ENCODE measurements at places on chromosomes 5 and 9.

DNA sequence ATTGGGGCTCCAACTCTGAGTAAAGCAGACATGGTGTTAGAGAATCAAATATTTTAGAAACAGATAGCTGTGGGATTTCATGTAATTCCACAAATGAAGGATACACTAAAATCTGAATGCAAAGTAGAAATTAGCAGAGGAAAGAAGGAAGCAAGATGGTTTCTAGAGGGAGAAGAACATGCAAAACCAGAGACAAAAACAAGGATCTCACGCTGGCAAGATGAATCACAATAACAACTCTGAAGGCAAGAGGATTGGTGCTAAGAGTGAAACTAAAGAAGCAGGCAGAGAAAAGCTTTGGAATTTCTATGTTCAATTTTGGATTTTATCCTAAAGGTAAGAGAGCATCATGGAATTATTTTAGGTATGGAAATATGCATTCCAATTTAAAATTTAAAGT, 857.2 kb upstream of the COX7C start:
- DNase-seq, result no peak

DNA sequence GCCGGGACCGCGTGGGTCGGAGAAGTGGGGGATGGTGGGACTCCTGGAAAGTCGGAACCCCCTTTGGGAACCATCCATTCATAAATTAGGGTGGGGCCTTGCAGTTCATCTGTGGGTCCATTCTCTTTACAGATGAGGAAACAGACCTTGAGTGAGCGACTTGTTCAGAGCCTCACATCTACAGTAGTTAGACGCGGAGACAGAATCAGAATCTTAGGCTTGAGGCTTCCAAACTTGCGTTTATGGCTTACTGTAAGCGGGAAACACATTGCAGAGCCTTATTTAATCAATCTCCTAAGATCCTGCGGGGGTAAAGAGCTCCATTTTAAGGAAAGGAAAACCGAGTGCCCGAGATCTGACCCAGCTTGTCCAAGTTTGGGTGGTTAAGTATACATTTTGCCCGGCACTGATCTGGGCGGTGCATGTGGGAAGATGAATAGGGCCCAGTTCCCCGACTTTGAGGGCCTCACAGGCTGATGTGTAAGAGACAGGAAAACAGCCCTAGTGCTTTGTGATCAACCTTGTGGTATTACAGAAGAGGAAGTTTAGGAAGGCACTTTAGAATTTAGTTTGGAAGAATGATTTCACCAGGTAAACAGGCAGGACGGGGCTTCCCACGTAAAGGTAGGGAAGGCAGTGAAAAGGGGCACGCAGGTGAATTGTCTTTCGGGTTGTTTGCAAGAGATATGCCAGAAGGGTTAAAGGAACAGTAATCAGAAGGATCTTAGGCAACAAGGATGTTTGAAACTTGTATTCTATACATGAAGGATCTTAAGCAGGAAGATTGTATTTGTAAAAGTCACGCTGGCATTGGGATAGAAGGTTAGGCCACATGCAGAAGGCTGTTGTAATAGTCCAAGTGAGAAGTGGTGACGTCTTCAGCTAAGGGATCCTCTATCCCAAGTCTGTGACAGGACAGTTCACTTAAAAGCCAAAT, 744 bp downstream of the TARS1 start:
- DNase-seq, result peak; percentile 70

DNA sequence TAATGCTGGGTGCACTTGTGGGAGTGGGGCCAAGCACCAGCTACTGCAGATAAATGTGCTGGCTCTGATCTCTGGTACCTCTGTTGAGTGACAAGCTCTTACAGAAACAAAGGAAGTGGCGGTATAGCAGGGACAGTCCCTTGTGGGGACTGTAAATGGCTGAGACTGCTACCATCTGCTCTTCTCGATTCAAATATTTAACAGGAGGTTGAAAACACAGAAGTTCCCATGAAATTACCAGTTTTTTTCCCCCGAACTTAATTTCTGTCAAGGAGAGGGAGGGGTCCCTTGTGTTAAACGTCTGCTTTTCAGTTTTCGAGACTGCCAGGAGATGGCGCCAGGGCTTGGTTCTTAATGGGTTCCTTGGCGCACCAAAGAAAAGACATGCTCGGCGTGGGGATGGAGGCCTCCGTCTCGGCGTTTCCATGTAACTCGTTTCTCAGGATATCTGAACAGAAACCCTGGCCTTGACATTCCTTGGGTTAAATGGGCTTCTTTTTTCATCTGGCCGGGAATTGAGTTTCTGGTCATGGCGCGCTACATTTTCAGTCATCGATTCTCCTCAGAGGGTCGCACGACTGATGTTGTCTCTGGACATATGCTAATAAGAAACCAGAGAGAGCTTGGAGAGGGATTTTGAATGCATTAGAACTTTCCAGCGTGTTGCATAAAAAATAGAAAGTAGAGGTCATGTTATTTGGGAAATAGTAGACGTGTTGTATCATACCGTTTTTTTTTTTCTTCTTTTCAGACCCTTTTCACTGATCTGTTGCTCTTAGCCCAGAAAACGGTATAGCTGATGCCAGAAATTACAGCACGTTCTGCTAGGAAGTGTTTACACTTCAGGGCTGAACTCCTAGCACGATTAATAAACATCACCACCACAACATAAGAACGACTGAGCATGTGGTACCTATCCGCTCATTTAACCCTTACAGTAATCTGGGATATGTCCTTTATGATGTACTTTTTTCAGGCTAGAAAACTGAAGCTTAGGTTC, 64.0 kb downstream of the CARTPT start:
- DNase-seq, result peak; percentile 63

DNA sequence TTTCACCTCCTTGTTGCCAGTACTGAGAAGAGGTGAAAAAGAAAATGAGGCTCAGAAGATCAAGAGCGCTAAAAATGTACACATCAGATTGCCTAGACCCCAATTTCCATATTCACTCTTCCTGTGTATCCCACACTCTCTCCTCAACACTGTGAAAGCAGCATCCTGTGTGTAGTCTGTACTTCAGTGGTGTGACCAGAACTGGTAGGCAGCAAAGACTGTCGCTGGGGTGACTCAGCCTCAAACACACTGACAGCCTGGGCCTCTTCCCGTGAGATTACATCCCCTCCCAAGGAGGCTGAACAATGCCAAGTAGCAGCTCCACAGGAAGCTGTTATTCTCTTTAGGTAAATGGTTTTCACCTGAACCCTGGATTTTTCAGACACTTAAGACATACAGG, 135.5 kb downstream of the CCDC192 start:
- DNase-seq, result no peak

- no peak for DNase-seq
Observed at GRCh38 chr9:88990729-88991065, 571 bp upstream of the S1PR3 start.

GRCh38 chr9:79562749-79563386, 8.9 kb upstream of the TLE4 start:
- DNase-seq, result no peak

GRCh38 chr9:136109351-136110081, 9.2 kb downstream of the TMEM250 start:
- peak; percentile 93 for DNase-seq

GRCh38 chr5:178419196-178419595, 171.0 kb downstream of the COL23A1 start:
- DNase-seq, result no peak

DNA sequence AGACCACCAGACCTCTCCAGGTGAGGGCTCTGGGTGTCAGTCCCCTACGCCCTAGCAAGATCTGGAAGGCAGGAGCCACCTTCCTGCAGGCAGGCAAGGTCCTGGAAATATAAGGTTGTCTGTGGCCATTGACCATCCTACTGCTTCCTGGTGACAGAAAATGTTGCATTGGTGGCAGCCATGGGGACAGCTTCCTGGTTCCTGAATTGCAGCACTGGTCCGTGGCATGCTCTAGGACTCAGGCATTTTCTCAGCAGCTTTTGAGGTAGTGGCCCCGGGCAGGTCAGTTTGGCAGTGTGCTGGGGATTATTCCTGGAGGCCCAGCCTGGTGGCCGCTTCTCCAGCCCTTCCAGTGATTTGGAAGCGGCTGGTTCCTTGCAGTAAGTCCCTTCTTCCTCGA, 36.6 kb upstream of the KCNMB1 start:
- DNase-seq, result no peak

GRCh38 chr5:173671121-173671949, 54.9 kb upstream of the BOD1 start:
- no peak for DNase-seq
